ENCODE measurements at places on chromosomes 11 and 22.

- DNase-seq: no peak
Measured at GRCh38 chr11:19952116-19952605, 208.1 kb downstream of the DBX1 start.

- no peak for DNase-seq
Measured at GRCh38 chr11:110972640-110973039, 260.4 kb upstream of the ARHGAP20 start.

DNA sequence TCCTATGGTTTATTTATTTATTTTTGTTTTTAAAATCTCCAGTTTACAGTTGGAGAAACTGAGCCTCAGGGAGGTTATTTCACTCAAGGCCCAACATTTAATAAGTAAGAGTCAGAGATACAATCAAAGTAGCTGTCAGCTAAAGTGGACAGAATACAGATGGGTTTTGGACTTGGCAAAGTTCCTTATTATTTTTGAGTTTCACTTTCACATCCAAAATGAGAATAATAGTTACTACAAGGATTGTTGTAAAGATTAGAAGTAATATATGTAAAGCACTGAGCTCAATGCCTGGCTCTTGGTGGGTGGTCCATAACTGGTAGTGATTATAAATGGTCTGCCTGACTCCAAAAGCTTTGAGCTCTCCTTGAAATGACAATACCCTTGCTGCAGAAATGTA lies 87.5 kb upstream of the SESN3 start:
- DNase-seq: no peak

DNA sequence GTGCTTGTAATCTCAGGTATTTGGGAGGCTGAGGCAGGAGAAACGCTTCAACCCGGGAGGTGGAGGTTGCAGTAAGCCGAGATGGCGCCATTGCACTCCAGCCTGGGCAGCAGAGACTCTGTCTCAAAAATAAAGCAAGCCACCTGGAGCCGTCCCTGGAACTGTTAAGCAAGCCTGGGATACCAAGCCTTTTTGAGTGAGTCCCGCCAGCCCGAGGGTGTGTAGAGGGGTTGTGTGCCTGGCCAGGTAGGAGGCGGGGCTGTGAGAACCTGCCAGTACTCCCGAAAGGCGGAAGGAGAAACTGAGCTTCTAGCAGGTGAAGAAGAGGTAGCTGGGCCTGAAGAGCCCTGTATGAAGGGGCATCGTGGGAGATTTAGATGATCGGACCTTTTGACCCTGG lies 52.4 kb downstream of the TRIOBP start:
- no peak for DNase-seq

DNA sequence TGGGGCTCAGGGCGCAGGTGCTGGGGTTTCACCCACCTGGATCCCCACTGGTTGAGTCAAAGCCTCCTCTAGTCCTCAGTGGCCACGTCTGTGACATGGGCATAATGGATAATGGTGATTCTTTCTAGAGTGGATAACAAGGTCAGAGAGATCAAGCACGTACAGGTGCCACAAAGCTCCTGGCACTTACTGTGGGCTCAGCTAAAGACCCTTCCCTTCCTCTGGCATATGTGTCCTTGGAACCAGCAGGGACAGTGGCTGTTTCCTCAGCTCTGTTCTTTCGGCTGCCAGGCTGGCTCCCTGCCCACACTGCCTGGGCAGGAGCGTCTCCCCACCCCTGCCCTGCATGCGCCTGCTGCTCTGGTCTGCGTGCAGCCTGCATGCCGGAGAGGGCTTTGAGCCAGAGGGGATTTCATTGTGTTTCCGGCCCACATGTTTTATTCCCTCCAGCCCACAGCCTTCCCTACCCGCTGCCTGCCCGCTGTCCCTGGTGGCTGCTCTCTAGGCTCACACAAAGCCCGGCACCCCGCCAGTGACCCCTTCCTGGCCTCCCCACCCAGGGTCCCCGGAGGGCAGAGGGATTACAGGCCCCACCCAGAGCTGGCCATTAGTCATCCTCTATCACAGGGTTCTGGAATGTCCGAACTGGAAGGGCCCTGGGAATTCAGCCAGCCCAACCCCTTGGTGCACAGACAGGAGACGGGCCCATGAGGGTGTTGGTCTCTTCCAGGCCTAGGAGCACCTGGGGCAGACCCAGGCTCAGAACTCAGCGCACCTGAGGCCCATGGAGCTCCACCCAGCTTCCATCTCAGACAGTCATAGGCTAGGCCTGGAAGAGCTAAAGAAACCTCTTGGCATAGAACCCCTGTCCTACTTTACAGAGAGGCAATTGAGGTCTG lies 55.3 kb upstream of the GCAT start:
- DNase-seq: no peak

DNA sequence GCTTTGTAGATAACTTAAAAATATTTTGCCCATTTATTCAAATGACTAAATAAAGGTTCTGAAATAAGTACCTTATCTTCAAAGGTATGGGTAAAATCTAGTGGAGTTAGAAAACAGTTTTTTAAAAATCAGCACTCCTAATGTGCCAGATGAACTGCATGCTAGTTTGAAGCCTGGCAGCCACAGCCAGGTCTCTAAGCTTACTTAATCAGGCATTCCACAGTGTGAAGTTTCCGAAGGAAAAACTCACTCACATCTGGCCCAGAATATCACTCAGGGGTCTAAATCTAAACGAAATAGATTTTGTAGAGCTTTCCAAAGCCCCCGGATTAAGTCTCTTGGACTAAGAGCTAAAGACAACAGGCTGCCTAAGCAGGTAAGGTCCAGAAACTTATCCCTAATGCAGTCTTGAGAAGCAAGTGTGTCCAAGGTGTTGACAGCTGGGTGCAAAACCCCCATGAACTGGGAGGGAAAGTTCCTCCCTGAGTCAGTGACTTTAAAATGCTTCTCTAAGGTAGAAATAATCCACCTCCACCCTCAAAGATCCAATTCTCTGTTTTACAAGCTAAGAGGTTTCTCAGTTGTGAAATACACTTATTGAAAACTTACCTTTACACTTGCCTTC lies 157.6 kb downstream of the FCHSD2 start:
- no peak for DNase-seq

DNA sequence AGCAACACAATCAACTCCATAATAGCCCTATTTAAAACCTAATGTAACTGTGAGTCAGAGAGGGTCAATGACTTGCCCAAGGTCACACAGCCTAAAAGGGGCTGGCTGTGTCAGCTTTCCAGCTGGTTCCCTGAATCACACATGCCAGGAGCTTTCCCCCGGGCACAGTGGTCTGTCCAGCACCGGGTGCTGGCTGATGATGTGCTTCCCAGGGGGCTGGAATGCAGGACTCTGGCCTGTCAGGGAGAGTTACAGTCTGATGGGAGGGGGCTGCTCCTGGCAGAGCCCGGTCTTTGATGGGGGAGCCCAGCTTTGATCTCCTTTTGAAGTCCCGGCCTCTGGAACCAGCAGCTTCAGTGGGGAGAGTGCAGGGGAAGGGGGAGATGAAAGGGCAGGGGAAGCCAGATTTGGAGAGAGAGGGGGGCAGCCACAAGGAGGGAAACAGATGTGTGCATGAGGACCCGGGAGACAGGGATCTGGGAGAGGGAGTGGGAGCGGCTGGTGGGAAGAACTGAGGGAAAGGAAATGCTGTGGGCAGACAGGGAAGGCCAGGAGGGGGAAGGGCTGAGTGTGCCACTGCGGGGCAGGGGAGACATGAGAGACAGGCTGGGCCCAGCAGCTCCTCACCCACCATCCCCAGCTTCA lies 102.7 kb downstream of the NECTIN1 start:
- no peak for DNase-seq

DNA sequence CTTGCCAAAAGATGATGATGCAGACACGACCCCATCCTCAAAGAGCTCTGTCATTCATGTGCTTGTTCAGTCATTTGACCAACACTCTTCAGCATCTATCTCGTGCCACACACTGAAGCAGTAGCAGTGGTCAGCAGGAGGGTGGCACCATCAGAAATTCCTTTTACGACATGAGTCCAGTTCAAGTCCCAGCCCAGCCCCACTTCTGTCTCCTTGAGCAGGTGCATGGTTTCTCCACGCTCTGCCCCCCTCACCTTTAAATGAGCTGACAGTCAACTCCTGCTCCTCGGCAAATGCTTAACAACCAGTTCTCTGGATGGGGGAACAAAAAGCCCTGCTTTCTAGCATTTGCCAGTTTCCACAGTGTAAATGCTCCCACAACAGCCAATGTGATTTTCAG lies 60.9 kb downstream of the SYN3 start:
- DNase-seq: no peak

- DNase-seq: no peak
Measured at GRCh38 chr11:76984743-76985142, 49.5 kb upstream of the B3GNT6 start.

GRCh38 chr22:39207141-39208012 lies 37.4 kb downstream of the PDGFB start:
- DNase-seq: no peak

DNA sequence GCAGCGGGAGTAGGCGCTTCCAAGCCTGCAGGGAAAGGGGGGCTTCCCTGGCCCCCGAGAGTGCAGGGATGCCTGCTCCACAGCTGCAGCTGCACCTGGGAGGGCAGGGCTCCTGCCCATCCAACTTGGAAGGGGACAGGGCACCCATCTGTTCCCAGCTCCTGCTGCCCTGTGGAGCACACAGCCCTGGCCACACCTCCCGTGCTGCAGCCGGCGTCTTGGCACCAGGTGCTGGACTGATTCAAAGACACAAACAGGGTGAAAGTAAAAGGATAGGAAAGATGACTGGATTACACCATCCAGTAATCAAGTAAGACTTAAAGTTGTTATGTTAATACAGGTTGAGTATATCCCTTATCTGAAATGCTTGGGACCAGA lies 14.8 kb downstream of the NPAT start:
- no peak for DNase-seq

DNA sequence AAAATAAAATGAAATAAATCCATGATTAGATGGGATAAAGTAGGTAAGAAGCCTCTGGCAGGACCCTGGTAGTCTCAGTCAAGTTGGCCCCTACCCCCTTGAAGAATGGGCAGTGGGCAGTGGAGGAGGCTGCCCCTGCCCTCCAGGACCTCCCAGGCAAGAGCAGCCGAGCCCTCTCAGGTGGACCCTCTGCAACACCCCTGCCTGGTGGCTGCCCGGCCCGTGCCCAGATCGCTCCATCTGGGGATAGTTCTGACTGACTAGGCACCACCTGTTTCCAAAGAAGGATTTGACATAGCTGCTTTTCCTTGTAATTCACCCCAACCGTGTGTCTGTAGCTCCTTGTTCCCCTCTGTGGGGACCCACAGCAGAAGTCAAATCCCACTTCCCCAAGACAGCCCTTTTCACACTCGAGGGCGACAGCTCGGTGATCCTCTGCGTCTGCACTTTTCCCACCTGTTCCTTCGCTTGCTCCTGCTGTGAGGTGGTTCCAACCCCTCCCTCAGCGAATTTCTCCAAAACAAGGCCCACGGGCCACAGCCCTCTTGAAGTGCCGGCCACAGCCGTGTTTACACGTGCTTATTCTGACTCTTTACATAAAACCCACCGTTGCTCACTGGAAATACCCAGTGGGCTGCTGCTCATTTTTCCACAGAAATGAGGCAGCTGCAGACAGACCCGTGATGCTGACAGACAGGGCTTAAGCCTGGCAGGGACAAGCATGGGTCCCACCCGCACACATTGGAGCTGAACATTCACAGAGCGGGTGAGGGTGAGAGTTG lies 5.5 kb upstream of the TMPRSS13 start:
- no peak for DNase-seq

GRCh38 chr11:123527526-123527925 lies 97.5 kb downstream of the GRAMD1B start:
- DNase-seq: no peak

DNA sequence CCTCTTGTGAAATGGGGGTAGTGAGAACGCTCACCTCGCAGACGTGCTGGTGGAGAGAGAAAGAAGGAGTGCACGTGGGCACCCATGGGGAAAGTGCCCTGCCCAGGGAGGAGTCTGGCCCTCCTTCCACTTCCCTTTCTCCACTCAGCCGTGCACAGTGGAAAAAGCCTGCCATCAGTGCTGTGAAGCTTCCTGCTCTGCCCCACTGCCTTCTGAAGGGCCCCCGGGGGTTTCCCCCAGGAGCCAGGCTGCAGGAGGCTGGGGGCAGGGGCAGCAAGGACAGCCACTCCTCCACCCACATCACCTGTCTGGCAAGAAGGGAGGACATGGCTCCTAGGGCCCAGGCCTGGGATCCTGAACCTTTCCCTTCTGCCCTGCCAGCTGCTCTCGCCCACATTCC lies 7.6 kb downstream of the TP53I11 start:
- no peak for DNase-seq

DNA sequence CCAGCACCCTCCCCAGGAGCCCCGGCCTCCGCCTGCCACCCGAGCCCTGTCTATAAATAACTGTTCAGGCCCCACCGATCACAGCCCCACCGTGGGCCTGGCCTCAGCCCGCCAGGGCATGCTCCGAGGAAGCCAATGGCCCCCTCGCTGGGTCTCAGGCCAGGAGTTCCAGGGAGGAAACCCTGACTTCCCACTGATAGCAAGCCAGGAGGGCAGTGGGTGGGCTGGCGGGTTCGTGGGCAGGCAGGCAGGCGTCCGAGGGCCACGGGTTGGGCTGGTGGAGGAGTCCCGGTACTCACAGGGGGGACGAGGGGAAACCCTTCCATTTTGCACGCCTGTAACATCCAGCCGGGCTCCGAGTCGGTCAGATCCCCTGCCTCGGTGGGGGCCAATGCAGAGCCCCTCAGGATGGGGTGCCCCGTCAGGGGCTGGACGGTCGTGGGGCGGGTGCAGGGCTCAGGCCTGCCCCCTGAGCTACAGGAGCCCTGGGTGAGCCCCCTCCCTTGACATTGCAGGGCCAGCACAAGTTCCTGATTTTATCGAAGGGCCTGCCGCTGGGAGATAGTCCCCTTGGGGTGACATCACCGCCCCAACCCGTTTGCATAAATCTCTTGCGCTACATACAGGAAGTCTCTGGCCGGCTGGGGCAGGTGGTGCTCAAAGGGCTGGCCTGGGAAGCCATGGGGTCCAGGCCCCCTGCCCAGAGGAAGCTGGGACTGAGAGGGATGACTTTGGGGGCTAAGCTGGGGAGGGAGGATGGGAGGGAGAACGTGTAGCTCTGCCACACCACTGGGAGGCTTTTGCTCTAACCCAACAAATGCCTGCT lies at the start of gene SPI1:
Gene SPI1 (minus strand): TSS at position 538 of the 826 bp plus-strand sequence. CDS start 194 bp downstream, at position 344.
- DNase-seq: no peak

DNA sequence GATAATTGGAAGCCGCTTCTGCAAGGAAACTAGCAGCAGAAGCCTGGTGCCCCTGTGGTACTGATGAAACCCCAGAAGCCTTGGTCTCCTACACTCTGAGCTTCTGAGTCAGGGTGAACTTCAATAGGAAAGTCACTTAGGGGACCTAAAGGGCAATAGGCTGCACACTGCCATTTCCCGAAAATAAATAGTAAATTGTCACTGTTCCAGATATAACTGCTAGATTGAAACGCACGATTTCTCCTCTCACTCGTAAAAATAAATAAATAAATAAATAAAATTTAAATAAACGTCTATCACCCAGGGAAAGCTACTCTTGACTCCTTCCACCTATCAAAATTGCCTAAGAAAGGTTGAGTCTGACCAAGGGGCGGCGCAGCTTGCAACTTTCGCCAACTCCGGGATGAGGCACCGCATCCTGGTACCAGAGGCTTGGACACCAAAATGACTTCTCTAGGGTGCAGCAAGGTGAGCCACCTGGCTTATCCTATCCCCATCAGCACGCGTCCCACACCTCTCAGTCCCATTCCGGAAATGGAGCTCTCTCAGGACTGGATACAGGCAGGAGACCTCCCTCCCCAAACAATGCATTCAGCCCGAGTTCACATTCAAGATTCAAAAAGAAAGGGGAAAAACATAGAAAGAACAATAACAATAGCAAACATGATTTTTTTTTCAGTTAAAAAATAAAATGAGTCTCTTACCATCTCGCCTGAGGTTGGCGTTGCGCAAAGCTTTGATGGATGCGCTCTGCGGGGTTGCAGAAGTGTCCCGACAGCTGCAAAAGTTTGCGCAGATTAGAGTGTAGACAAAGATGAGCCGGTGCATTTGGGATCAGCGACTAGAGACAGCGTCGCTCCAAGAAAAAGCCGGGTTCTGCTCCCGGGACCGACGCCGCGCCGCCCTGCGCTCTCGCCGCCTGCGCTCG lies 583 bp downstream of the PDGFD start:
- DNase-seq: peak; percentile 9

Data from HAP-1 (cell line).